ENCODE measurements at places on chromosomes 13 and 19. TPM values are rescaled to one million over a fixed set of nuclear protein-coding genes. Genes with fewer than 3 reads are reported as not detected.

TMEM86B gene
- total RNA-seq: 6.1 TPM

LILRA2 gene
- not detected for total RNA-seq

CXCL17 gene
- total RNA-seq: not detected

PSG11 gene
- total RNA-seq: not detected

DHDH gene
- 4.5 TPM for total RNA-seq

ZSCAN4 gene
- not detected for total RNA-seq

TEKTIP1 gene
- total RNA-seq: 2.5 TPM

OVOL3 gene
- not detected for total RNA-seq

SELENOV gene
- total RNA-seq: not detected

GRIK5 gene
- 2.2 TPM for total RNA-seq

NLRP5 gene
- not detected for total RNA-seq

DNA sequence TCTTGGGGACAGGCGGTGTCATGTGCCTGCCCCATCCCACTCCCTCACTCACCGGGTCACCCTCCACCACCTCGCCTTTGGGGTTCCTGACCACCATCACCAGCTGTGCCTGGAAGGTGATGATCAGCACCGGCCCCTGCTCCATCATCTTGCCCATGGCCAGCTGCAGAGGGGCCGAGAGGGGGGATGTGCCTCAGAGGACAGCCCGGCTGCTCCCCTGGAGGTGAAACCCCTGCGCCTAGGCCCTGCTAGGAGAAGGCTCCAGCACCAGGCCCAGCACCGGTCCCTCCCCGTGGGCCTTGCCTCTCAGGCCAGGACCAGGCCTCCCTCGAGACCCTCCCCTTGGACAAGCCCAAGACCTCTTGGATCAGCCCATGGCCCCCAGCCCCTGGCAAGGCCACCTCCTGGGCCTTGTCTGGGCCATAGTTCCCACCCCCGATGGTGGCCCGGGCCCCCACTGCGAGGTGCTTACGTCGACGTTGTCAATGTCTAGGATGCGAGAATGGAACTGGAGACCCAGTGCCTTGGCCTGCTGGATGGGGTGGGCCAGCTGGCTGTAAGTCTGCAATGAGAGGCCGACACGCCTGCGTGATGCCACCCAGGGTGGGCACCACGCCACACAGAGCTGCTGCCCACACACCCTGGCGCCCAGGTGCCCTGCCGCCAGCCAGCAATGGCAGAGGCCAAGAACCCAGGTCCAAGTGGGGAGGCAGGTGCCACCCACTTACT lies 1.8 kb upstream of the CTXN1 start:
- peaks cover 13% of the 10 kb centered on the region for H3K4me1 ChIP-seq
- no peak overlapping the region for H3K4me3 ChIP-seq
- peaks cover 9% of the 10 kb centered on the region for H3K36me3 ChIP-seq
- no peak for DNase-seq
- no peaks in the 10 kb centered on the region for H3K27me3 ChIP-seq

- peak; percentile 21 for DNase-seq
- H3K4me3 ChIP-seq: peak overlapping the region; percentile 29
- peaks cover 2% of the 10 kb centered on the region for H3K36me3 ChIP-seq
- peaks cover 27% of the 10 kb centered on the region for H3K4me1 ChIP-seq
- H3K27me3 ChIP-seq: no peaks in the 10 kb centered on the region
Observed at GRCh38 chr19:54434873-54435214, 14.2 kb upstream of the LENG8 start.

- H3K27me3 ChIP-seq: no peaks in the 10 kb centered on the region
- peaks cover 3% of the 10 kb centered on the region for H3K4me1 ChIP-seq
- no peak for DNase-seq
- H3K27ac ChIP-seq: no peak overlapping the region
- H3K36me3 ChIP-seq: no peaks in the 10 kb centered on the region
Observed at GRCh38 chr13:59495936-59496512, 667.7 kb downstream of the DIAPH3 start.

DNA sequence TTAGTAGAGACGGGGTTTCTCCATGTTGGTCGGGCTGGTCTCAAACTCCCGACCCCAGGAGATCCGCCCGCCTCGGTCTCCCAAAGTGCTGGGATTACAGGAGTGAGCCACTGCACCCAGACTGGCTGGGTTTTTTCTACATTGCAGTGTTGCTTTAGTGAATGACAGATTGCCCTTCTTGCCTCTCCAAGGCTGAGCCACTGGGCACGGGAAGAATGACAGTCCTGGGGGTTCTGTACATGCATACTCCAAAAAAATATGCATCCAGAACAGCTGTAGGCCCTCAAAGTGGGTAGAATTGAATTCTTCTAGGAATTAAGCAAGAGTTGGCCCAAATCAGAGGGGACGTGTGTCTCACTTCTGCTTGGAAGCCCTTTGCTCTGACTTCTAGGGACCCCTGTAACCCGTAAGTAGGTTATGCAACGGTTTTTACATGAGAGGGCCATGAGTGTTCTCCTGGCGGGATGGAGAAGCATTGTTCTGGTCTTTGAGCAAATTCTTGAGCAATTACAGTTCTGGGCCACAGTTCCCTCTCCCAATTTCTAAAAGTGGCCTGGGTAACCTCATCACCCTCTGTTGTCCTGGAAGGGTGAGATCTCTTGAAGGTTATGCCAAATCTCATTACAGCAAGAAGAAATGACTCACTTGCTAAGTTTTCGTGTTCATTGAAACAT lies 3.6 kb downstream of the ACTN4 start:
- peaks cover 8% of the 10 kb centered on the region for H3K36me3 ChIP-seq
- no peak overlapping the region for H3K27ac ChIP-seq
- no peak overlapping the region for H3K4me3 ChIP-seq
- peaks cover 38% of the 10 kb centered on the region for H3K27me3 ChIP-seq

GRCh38 chr13:98976338-98976737 lies 1.5 kb downstream of the DOCK9 start:
- peak overlapping the region; percentile 24 for H3K4me3 ChIP-seq
- peaks cover 74% of the 10 kb centered on the region for H3K4me1 ChIP-seq
- H3K27me3 ChIP-seq: no peaks in the 10 kb centered on the region
- H3K27ac ChIP-seq: peak overlapping the region; percentile 50

DNA sequence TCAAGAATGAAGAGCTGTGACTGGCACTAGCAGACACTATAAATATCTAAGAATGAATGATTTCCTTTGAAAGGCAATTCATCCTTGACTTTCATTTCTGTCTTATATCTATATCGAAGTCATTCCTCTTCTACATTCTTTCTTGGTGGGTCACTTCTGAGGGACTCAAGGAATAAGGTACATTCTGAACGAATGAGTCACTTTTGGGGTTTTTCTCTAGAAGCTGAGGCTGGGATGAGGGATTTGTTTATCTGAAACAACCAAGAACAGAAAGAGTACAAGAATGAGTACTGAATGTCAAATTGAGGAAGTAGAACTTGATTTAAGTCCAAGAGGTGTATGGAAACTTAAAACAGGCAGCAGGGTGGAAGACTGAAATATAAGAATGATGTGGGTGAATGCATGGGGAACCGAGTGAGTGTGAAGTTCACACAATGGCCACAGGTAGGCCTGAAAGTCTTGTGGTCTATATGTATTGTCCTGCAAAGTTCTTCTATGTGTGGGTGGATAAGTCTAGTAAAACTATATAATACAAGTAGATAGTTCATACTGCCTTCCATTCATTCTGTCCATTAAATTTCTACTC lies 343.9 kb downstream of the OXGR1 start:
- no peak overlapping the region for H3K27ac ChIP-seq
- no peaks in the 10 kb centered on the region for H3K27me3 ChIP-seq

GRCh38 chr13:27442071-27442647 lies 8.2 kb downstream of the MTIF3 start:
- peaks cover 16% of the 10 kb centered on the region for H3K36me3 ChIP-seq
- H3K4me1 ChIP-seq: peaks cover 51% of the 10 kb centered on the region

DNA sequence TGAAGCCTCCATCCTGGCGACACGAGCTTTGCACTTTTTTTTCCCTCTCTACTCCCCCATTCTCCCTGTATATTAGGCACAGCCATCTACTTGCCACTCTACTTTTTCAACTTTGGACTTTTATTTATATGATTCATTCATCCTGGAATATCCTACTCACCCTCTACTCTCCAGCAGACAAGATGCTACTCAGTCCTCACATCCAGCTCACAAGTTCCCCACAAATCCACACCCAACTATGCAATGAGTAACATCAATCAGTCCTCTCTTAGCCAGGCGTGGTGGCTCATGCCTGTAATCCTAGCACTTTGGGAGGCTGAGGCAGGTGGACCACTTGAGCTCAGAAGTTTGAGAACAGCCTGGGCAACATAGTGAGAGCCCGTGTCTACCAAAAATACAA lies 23.9 kb upstream of the URAD start:
- H3K36me3 ChIP-seq: no peaks in the 10 kb centered on the region
- no peak for DNase-seq
- H3K27ac ChIP-seq: no peak overlapping the region
- peaks cover 6% of the 10 kb centered on the region for H3K27me3 ChIP-seq
- peaks cover 2% of the 10 kb centered on the region for H3K4me1 ChIP-seq

DNA sequence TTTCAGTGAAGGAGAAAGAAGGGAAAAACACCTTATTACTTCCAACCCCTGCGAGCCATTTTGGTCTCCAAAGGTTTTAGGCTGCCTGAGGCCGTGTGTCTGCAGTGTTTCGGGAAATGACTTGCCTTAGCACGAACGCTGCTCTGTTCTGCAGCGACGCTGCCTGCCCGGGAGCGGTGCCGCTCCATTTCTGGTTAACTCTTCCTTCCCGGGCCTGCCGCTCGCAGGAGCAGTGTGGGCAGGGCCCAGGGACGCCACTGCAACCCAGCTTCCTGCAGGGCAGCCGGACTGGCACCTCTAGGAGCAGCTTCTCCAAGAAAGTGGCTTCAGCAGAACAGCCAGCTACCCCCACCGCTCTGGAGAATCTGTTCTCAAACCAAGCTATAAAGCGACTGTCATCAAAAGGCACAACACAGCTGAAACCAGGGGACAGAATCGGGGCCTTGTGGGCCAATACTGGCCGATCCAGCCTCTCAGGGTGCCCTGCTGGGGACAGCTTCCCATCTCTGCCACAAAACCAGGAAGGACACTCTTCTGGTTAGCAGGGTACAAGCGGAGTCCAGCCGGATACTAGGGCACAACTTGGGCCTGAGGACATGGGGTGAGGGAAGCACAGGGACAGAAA lies 72.2 kb downstream of the KCTD15 start:
- H3K27ac ChIP-seq: no peak overlapping the region
- H3K27me3 ChIP-seq: peaks cover 29% of the 10 kb centered on the region
- no peaks in the 10 kb centered on the region for H3K4me1 ChIP-seq

GRCh38 chr19:23415034-23415433 lies 19.8 kb upstream of the ZNF91 start:
- no peak overlapping the region for H3K27ac ChIP-seq
- peaks cover 25% of the 10 kb centered on the region for H3K27me3 ChIP-seq
- peaks cover 10% of the 10 kb centered on the region for H3K4me1 ChIP-seq
- no peak for DNase-seq
- peaks cover 2% of the 10 kb centered on the region for H3K36me3 ChIP-seq

- peak overlapping the region; percentile 88 for H3K27ac ChIP-seq
- H3K4me1 ChIP-seq: peaks cover 23% of the 10 kb centered on the region
- H3K4me3 ChIP-seq: peak overlapping the region; percentile 87
- H3K36me3 ChIP-seq: peaks cover 2% of the 10 kb centered on the region
- peaks cover 19% of the 10 kb centered on the region for H3K27me3 ChIP-seq
Observed at GRCh38 chr19:50510700-50511068, 307 bp downstream of the JOSD2 start.

GRCh38 chr19:7924651-7925170 lies 1.2 kb downstream of the CTXN1 start:
- H3K4me1 ChIP-seq: peaks cover 28% of the 10 kb centered on the region
- H3K27ac ChIP-seq: no peak overlapping the region
- no peak overlapping the region for H3K4me3 ChIP-seq
- no peak for DNase-seq

DNA sequence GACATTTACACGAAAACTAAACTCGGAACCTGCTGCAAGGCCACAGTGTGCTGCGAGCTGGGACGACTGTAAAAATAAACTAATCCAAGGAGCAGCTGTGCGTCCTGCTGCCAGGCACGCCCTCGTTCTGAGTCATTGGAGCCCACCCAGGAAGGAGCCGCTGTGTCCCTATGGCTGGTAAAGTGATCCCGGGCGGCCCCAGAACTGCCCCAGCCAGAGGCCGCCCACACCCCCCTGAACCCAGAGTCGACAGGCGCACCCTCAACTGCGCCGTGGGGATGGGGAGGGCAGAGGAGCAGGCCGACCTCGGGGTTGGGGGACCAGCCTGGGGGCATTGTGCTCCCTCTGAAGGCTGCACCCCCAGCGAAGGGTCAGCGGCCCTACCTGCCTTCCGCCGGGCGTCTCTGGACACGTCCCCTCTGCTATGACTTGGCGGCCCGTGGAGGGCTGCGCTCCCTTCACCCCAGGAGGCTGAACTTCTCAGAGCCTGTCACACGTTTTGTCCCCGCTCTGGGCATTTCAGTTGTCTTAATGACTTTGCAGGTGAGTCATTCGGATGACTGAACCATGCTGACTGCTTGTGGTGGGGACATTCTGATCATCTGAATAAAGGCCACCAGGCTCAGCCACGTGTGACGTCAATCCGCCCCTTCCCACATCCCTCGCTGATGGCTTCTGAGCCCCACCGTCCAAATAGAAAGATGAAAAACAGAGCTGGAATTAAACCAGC lies 42.7 kb downstream of the ADPRHL1 start:
- H3K27ac ChIP-seq: no peak overlapping the region
- H3K36me3 ChIP-seq: no peaks in the 10 kb centered on the region
- no peak overlapping the region for H3K4me3 ChIP-seq

DNA sequence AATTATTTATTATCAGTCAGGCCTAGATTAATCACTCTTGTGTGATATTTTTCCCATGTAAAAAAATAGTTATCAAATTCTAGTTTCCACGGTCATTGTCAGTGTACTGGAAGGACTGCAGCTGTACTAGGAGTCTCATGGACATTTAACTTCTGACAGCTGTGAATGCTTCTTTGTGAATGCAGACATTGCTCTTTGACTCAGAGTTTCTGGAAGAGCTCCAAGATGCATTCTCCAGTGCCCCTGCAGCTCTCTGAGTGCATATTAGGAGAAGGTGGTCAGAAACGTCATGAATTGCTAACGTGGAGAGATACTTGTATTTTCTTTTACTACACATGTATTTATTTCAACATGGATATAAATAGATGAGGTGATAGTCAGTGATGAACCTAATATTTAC lies 9.7 kb upstream of the SLITRK5 start:
- no peaks in the 10 kb centered on the region for H3K36me3 ChIP-seq
- DNase-seq: no peak
- no peaks in the 10 kb centered on the region for H3K4me1 ChIP-seq
- H3K27ac ChIP-seq: no peak overlapping the region

DNA sequence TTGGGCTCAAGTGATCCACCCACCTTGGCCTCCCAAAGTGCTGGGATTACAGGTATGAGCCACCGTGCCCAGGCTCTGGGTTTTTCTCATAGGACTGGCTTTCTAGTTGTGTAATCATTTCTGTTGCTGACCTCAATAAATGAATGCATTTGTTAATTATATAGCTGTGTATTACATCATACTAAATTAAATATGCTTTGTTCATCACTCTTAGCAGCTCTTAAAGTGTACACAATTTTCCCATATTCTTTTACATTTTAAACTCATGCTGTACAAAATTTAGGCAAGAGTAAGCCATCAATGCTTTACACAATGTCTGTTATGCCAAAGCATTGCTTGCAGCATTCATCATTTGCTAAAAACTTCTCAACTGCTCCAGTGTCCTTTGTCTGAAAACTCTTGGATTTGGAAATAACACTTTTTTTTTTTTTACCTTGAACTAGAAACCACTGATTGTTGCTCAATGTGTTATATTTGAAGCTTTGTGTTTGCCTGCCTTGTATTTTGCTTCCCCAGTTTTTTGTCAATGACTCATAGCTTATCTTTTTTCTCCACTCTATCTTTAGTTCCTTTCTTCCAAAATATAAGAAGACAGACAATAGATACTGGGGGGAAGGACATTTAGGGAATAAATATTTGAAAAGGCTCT lies 31.4 kb downstream of the CCDC122 start:
- H3K27ac ChIP-seq: no peak overlapping the region
- peaks cover 32% of the 10 kb centered on the region for H3K36me3 ChIP-seq

All from activated naive CD4-positive, alpha-beta T cell treated with anti-CD3 and anti-CD28 coated beads for 36 hours (primary cell).